ENCODE measurements at places on chromosomes 3 and 15.

DNA sequence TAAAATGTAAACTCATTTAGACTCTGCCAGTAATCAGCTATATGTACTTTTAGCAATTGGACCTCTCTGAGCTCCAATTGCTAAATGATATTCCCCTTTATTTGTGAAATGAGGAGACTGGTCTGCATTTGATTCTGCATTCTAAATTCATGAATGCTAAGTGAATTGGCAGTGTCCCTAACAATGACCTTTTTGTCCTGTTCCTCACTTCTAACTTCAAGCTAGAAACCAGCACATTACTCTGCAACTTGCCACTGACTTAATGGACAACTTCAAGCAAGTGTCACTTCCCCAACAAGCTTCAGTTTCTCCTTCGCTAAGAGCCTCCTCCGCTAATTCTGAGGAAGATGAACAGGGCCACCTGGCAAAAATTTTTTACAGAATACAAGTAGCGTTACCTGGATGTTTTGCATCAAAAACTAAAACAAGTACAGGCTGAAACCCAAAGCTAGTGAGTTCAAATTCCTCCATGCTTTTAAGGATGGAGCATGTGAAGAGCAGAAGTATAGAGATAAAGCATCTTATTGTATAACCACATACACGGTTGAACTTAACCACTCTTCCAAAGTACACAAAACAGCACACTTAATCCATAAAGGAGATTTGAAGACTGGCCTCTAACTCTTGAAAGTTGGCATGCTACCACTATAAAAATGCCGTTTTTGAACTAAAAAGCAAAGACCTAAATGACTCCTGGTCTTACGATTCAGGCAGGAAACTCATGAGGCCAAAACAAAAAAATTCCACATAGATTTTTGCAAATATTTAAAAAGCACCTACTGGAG is 207.6 kb downstream of the MAGI1 start:
- H3K27me3 ChIP-seq, result no peaks in the 10 kb centered on the region
- DNase-seq, result no peak
- no peaks in the 10 kb centered on the region for H3K4me1 ChIP-seq
- no peaks in the 10 kb centered on the region for H3K36me3 ChIP-seq
- no peak overlapping the region for H3K27ac ChIP-seq

GRCh38 chr15:71364117-71364584 is 248.9 kb downstream of the THSD4 start:
- H3K4me3 ChIP-seq, result no peak overlapping the region
- no peak for DNase-seq
- H3K27ac ChIP-seq, result no peak overlapping the region
- H3K27me3 ChIP-seq, result peaks cover under 1% of the 10 kb centered on the region

DNA sequence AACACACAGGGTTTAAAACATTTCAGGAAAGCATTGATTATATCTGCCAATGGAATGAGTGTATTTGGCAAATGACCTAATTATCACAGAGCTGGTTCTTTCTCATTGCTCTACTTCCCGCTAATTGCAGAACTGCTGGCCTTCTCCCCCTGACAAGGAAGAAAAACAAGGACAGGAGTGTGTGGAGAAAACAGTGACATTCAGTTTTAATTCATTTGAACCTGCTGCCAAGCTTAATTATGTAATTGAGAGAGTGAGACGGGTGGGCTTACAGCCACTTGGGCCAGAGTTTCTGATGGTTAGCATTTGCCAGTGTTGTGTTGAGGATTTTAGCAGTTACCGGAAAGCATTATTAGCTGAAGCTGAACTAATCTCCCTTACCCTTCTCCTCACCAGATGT is 301.4 kb downstream of the RBMS3 start:
- H3K27ac ChIP-seq, result no peak overlapping the region
- H3K36me3 ChIP-seq, result no peaks in the 10 kb centered on the region
- no peaks in the 10 kb centered on the region for H3K4me1 ChIP-seq
- no peak for DNase-seq

GRCh38 chr15:76153241-76154197 is 93.7 kb downstream of the TMEM266 start:
- H3K27ac ChIP-seq, result no peak overlapping the region
- peaks cover 10% of the 10 kb centered on the region for H3K4me1 ChIP-seq
- H3K4me3 ChIP-seq, result no peak overlapping the region
- DNase-seq, result no peak

DNA sequence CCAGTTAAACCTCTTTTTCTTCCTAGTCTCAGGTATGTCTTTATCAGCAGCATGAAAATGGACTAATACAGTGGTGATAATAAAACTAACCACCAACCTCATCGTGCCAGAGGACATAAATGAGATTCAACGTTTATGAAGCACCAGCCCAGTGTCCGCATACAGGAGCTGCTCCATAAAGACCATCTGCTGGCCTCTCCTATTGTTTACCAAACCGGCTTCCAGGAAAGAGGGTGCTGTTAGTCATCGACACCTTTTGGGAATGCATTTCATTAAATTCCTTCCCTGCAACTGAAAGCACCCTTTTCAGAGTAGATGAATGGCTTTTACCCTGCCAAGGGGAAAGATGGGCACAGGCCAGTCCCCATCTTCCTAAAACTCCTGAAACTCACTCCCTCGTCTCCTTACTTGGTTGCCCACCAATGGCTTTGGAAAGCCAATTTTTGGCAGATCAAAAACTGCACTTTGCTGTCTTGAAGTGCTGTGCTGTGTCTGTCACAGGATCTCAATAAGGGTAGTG is 122.1 kb downstream of the AQP9 start:
- DNase-seq, result no peak
- peaks cover 3% of the 10 kb centered on the region for H3K4me1 ChIP-seq
- H3K27ac ChIP-seq, result no peak overlapping the region

- H3K27ac ChIP-seq, result no peak overlapping the region
- H3K4me3 ChIP-seq, result no peak overlapping the region
- H3K4me1 ChIP-seq, result peaks cover 32% of the 10 kb centered on the region
- peaks cover 8% of the 10 kb centered on the region for H3K36me3 ChIP-seq
- peak; percentile 38 for DNase-seq
- no peaks in the 10 kb centered on the region for H3K27me3 ChIP-seq
These were observed 22.6 kb downstream of the ZNF80 start for GRCh38 chr3:114214542-114215341.

GRCh38 chr15:69593981-69594966 is 141.7 kb downstream of the RPLP1 start:
- H3K27me3 ChIP-seq, result peaks cover 7% of the 10 kb centered on the region
- H3K4me1 ChIP-seq, result peaks cover 10% of the 10 kb centered on the region
- H3K36me3 ChIP-seq, result no peaks in the 10 kb centered on the region
- DNase-seq, result no peak
- no peak overlapping the region for H3K4me3 ChIP-seq

- no peak overlapping the region for H3K4me3 ChIP-seq
- H3K27me3 ChIP-seq, result no peaks in the 10 kb centered on the region
- H3K36me3 ChIP-seq, result no peaks in the 10 kb centered on the region
- H3K4me1 ChIP-seq, result no peaks in the 10 kb centered on the region
- no peak overlapping the region for H3K27ac ChIP-seq
These were observed 43.2 kb downstream of the SLC6A20 start for GRCh38 chr3:45753095-45753494.

DNA sequence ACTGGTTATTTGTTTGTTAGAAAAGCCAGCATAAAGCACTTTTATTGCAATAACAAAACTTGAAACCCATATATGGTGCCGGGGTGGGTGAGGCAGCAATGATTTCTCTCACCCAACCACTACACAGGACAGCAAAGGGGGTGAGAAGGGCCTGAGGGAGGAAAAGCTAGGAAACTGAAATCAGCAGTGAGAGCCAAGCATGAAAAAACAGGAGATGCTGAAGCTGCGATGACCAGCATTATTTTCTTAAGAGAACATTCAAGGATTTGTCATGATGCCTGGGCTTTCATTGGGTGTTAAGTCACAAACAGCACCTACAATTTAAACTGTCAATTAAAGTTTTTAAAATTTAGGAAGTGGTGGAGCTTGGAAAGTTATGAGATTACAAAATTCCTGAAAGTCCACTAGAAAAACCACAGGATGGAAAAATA is 11.9 kb upstream of the TM4SF4 start:
- H3K27me3 ChIP-seq, result peaks cover 7% of the 10 kb centered on the region
- no peak overlapping the region for H3K27ac ChIP-seq
- no peaks in the 10 kb centered on the region for H3K4me1 ChIP-seq
- H3K36me3 ChIP-seq, result no peaks in the 10 kb centered on the region
- no peak for DNase-seq

DNA sequence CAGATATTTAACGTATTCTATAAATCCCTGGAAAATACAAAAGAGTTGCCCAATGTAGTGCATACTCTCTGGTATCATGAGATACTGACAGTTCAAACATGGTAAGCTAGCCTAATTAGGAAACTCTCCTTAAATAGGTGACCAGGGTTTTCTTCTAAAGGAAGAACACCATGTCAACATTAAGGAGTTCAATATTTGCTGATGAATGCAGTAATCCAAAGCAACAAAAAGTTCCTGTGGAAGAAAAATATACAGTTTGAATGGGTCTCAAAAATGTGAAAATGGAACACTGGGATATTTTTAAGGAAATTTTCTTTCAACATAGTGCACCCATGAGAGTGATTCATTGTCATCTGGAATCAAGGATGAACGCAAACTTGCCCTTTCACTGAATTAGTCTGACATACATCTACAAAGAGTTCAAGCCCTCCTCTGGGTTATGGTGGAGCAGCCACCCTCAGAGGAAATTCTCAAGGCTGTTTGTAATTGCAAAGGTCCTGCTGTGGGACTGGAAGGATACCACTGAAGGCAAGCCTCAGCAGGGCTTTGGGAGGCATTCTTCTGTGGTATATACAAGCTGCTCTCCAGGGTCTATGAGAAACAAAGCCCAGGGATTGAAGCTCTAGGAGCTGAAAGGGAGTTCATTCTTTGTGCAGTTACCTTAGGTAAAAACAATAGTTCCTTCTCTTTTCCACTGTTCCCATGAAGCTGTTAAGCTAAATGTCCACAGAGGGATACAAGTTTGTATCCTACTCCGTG is 700.3 kb downstream of the TUSC7 start:
- H3K4me1 ChIP-seq, result no peaks in the 10 kb centered on the region
- H3K36me3 ChIP-seq, result no peaks in the 10 kb centered on the region
- H3K27me3 ChIP-seq, result no peaks in the 10 kb centered on the region
- no peak overlapping the region for H3K27ac ChIP-seq

DNA sequence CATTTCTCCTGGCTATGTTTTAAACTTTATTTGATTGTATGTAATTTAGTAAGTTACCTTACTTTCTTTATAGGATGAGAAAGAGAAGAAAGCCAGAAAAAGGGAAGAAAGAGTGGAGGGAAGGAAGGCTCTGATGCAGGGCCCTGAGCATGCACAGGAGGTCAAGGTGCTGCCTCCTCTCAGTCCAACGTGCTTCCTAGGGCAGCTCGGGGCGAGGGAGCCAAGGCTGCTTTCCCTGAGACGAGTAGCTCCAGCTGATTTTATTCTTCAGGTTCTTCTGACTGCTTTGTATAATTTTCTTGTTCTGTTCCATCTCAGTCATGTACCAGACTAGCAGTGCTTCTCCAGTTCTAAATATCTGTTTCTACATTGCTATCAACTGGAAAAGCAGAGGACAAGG is 3.4 kb downstream of the CORO2B start:
- DNase-seq, result no peak
- peaks cover 36% of the 10 kb centered on the region for H3K27me3 ChIP-seq
- H3K4me3 ChIP-seq, result no peak overlapping the region
- peaks cover 15% of the 10 kb centered on the region for H3K4me1 ChIP-seq

- H3K27ac ChIP-seq, result no peak overlapping the region
- no peaks in the 10 kb centered on the region for H3K36me3 ChIP-seq
- H3K4me1 ChIP-seq, result peaks cover 8% of the 10 kb centered on the region
- H3K27me3 ChIP-seq, result peaks cover 19% of the 10 kb centered on the region
- no peak overlapping the region for H3K4me3 ChIP-seq
- DNase-seq, result no peak
These were observed 133.6 kb upstream of the ICE2 start for GRCh38 chr15:60612400-60613048.

DNA sequence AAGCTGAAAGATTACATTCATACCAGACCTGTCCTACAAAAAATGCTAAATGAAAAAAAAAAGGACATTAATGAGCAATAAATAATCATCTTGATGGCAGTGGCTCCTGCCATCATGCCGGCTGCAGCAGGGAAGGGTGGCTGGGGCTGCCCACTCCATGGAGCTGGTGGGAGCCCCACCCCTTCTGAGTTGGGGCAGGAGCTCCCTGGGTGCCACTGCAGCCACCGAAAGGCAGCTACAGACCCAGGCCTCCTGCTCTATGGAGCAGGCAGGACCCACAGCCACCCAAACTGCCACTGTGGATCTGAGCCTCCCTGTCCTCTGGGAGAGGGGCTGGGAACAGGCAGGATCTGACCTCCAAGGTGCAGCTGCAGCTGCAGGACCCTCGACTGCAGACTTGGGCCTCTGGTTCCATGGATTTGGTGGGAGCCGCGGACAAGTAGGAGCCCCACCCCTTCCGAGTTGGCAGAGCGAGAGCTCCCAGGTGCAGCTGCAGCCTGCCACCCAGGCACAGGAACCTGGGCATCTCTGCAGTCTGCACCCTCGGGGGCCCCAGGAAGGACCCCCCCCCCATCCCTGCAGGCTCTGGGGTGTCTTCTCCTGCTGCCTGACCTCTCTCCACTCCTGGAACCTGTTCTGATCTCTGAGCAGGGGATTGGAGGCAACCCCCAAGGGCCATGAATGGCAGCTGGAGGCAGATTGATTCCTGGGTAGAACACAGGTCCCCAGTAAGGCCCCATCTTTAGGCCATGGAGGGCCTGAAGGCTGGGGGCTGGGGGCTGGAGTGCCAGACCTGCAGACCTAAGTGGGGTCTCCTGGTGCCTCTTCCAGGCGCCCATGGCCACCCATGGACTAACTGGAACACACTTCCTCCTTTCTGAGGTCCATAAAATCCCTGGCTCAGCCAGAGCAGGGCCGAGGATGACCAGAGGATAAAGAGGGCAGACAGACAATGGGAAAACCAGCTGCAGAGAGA is 70.4 kb upstream of the TTC14 start:
- DNase-seq, result no peak
- H3K4me3 ChIP-seq, result no peak overlapping the region
- H3K4me1 ChIP-seq, result no peaks in the 10 kb centered on the region
- H3K36me3 ChIP-seq, result no peaks in the 10 kb centered on the region
- H3K27ac ChIP-seq, result no peak overlapping the region

DNA sequence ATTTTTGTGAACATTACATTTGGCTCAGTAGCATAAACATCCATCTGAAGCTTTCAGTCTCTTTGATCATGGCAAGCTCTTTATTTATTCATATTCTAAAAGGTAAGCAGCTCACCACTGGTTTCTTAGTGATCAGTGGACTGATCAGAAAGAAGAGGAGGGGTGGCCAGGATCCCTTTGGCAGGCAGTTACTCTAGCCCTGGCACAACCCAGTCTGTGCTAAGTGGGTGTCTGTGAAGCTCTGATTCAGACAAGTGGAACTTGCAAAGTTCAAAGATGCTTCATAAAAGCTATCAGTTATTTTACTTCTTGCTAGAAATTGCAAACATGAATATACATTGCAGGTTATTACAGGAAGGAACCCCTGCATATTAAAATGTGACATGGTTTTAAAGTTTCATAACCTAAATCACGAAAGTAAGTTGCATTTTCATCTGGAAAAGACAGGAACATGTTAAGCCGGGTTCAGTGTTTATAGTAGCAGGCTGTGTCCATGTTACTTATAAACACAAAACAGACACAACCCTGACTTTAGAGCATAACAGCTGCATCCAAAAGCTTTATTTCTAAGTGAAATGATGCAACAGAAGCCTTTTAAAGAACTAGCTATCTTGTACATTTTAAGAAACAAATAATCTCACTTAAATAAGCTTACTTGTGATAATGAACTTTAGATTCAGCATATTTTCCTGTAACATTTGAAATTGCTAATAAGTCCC is 785.3 kb downstream of the MCTP2 start:
- DNase-seq, result no peak
- no peaks in the 10 kb centered on the region for H3K4me1 ChIP-seq
- no peak overlapping the region for H3K27ac ChIP-seq
- H3K4me3 ChIP-seq, result no peak overlapping the region
- peaks cover 9% of the 10 kb centered on the region for H3K27me3 ChIP-seq
- no peaks in the 10 kb centered on the region for H3K36me3 ChIP-seq
